Muscle of arm (tissue), 14 donors: ENCODE measurements at places on chromosomes 7 and 10. TPM values are rescaled to one million over a fixed set of nuclear protein-coding genes. Genes with fewer than 3 reads are reported as not detected.

CARD11 gene
- polyA plus RNA-seq = 0.64 TPM

- no peak for DNase-seq
Observed at GRCh38 chr10:126070476-126071215, 174.3 kb downstream of the FANK1 start.

DNA sequence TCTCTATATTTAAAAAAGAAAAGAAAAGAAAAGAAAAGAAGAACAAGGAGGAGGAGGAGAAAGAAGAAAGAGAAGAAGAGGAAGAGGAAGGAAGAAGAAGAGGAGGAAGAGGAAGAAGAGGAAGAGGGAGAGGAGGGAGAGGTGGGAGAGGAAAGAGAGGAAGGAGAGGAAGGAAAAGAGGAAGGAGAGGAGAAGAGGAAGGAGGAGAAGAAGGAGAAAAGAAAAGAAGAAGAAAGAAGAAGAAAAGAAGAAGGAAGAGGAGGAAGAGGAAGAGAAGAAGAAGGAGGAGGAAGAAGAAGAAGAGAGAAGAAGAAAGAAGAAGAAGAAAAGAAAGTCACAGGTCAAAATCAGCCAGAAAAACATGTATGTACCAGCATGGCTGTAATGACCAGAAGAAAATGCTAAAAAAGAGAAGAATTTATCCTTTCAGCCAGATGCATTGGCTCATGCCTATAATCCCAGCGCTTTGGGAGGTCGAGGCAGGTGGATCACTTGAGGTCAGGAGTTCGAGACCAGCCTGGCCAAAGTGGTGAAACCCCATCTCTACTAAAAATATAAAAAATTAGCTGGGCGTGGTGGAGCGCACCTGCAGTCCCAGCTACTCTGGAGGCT is 5.3 kb upstream of the POR start:
- DNase-seq = no peak

KIAA1549 gene
- 11.7 TPM for polyA plus RNA-seq

DNA sequence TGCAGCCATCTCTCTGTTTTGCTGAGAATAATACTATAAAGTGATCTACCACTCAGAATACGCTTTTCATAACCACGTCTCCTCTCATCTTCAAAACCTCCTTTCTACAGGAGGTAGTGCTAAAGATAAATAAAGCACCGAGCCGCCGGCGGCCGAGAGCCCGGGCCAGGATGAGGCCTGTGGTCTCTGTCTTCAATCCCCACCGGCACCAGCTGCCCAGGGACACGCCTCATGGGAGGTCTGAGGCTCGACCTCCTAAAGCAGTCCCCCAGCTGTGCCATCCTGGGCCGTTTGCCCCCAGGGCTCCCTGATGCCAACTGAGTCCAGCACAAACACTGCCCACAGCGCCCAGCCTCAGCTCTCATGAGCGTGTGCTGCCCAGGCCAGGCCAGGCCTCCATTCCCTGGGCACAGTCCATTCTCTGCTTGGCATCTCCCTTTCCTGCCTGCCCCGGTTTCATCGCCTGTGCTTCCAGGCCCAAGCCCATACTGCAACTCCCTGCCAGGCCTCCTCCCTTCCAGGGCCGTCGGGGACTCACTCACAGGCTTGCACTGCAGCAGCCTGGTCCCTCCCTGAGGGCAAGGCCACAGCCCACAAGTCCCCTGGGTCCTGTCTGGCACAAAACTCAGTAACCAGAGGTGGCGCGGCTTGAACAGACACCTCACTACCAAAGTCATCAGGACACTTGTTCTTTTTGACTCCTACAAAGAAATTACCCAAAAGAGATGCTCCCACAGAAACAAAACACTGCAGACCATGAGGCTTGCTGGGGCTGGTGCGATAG is 2.5 kb downstream of the INTS1 start:
- DNase-seq = no peak

GIMAP5 gene
- 10.7 TPM for polyA plus RNA-seq

GRCh38 chr10:68832601-68833000 is 5.3 kb downstream of the STOX1 start:
- DNase-seq = no peak

ENKUR gene
- polyA plus RNA-seq = 0.30 TPM

DNA sequence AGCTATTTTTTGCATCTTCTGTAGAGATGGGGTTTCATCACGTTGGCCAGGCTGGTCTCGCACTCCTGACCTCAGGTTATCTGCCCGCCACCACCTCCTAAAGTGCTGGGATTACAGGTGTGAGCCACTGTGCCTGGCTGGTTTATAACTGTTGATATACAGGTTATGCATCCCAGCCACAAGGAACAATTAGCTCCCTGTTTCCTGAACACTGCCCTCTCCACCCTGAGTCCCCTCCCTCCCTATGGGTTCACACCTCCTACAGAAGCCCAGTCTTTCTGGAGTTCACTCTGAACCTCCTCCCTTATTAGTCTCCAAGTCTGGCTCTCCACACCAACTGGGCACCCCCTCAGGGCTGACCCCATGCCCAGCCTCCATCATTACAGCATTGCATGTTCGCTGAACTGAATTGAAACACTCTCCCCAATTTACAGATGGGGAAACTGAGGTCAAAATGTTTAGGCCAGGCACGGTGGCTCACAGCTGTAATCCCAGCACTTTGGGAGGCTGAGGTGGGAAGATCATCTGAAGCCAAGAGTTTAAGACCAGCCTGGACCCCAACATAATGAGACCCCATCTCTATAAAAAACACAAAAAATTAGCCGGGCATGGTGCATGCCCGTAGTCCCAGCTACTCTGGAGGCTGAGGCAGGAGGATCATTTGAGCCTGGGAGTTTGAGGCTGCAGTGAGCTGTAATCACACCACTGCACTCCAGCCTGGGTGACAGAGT is 1.7 kb upstream of the CLIP2 start:
- no peak for DNase-seq

DNA sequence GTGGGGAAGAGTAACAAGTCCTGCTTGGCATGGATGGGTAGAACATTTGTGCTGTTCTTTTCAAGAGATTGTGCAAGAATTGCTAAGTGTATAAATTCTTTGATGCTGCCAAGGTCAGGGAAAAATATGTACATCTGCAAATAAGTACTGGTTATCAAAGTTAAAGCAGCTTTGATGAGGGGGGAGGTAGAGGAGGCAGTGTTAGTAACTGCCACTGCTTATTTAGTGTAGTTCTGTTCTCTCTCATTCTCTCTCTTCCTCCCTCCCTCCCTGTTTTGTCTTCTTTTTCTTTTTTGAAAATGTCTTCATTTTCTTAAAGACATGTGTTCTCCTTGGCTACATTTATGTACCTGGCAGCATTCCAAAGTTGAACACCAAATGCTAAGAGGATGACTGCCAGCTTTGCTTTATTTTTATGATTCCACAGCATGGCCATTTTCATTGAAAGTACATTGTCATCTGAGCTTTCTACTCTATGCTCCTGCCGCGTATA is 18.6 kb downstream of the CACNB2 start:
- no peak for DNase-seq

CHN2 gene
- polyA plus RNA-seq = 14.4 TPM

GRCh38 chr7:77338260-77338659 is 77.9 kb downstream of the GSAP start:
- no peak for DNase-seq

TRPV5 gene
- polyA plus RNA-seq = not detected

DNA sequence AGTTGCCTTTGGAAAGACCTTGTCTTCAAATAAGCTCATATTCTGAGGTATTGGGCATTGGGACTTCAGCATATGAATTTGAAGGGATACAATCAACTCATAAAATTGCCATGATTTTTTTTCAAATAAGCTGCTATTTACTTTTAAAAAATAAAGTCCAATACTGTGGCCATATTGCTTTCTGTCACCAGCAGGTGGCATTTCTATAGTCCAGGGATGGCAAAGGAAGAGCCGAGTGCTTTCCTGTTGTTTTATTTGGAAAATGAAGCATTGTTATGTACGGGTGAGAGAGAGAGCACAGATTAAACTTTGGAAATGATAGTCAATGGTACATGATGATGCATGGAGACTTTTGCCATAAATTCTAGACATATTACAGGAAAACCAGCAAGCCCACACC is 104.1 kb upstream of the DPP6 start:
- no peak for DNase-seq

DNA sequence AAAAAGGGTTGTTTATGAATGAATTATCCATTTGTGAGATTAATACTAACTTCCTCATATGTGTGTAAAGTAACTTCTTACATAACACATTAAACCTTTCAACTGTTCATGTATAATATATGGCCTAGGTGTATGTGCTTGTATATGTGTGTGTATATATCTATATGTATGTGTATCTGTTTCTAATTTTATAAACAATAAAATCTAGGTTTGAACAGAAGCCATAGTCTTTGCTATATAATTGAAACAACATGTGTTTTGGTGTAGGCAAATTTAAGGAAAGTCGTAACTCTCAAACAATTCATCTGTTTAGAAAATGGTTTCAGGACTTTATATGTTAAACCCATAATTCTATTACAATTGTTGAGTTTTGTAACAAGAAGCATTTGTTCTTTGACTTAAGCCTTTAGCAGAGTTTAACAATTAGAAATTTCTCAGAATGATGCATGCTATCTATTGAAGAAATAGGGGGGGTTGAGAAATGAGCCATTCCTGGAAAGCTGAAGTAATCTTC is 103.3 kb downstream of the BBS9 start:
- DNase-seq = no peak

DNA sequence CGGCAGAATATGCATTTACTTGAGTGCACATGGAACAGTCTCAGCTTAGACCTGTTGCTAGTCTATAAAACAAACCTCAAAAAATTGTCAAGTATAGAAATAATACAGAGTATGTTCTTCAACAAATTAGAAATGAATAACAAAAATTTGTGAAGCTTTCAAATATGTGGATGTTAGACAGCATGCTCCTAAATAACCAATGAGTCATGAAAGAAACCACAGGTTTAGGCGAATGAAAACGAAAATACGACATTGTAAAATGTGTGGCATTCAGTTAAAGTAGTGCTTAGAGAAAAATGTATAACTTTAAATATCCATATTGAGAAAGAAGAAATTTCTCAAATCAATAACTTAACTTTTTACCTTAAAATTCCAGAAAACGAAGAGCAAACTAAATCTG is 760.0 kb upstream of the SORCS1 start:
- no peak for DNase-seq

PON3 gene
- polyA plus RNA-seq = 3.0 TPM

GRCh38 chr7:91293136-91293535 is 28.9 kb downstream of the FZD1 start:
- DNase-seq = no peak

TRIM74 gene
- polyA plus RNA-seq = 0.86 TPM

GRCh38 chr7:27875832-27876231 is 135.9 kb downstream of the TAX1BP1 start:
- DNase-seq = no peak

- no peak for DNase-seq
Observed at GRCh38 chr10:103569896-103570295, 76.4 kb downstream of the NEURL1 start.

GRCh38 chr7:138097064-138097741 is 20.9 kb downstream of the AKR1D1 start:
- DNase-seq = no peak

- no peak for DNase-seq
Observed at GRCh38 chr7:7882888-7883287, 85.7 kb upstream of the GLCCI1 start.

DNA sequence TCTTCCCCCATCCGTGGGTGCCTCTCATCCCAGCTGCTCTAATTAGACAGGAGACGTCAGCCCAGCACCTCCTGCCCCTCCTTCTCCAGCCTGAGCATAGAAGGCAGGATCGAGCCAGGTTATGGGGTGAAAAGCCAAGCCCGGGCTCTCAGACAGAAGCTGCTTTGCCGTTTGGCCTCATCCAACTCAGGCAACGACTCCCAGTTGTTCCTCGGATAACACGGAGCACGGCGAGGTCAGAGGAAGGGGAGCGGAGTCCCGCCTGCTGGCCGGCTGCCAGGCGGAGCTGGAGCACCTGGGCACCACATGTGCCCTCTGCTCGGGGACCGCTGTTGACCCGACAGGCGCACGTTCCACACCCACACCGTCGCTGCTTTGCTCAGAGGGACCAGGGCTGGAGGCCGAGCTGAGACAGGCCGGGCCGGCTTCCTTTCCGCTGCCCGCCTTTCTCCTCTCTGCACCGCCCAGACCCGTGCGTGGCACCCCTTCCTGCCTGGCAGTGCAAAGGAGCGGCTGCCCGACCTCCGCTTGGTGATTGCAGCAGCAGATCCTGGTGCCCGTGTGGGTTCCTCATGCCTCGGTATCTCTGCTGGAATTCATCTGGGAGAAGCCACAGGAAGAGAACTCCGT is 21.6 kb upstream of the UNCX start:
- no peak for DNase-seq

DNA sequence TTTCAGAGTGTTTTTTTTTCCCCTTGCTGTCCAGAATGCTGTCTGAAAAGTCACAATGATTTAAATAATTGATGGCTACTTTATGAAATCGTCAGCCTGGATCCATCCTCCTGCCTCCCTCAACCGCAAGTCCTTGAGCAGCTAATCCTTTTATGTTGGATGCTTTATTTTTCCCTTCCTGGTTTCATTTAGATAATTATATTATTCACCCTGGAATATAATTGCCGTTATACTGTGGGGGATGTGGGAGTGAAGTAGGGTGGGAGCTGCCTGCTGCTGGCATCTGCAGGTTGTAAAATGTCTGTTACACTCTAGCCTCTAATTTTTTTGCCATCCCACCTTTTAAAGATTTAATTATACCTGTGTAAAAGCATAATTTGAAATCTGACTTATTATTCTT is 290.5 kb upstream of the LRGUK start:
- no peak for DNase-seq

DNA sequence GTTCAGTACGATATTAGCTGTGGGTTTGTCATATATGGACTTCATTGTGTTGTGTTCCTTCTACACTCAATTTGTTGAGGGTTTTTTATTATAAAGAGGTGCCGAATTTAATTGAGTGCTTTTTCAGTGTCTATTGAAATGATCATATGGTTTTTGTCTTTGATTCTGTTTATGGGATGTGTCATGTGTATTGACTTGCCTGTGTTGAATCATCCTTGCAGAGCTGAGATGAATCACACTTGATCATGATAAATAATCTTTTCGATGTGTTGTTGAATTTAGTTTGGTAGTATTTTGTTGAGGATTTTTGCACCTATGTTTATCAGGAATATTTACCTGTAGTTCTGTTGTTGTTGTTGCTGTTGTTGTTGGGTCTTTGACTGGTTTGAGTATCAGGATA is 39.8 kb downstream of the ATOH7 start:
- DNase-seq = no peak

GRCh38 chr10:121580276-121581116 is 17.7 kb downstream of the FGFR2 start:
- DNase-seq = no peak
